Activated CD4-positive, CD25-positive, alpha-beta regulatory T cell (primary cell): ENCODE measurements at places on chromosomes 5 and 9.

DNA sequence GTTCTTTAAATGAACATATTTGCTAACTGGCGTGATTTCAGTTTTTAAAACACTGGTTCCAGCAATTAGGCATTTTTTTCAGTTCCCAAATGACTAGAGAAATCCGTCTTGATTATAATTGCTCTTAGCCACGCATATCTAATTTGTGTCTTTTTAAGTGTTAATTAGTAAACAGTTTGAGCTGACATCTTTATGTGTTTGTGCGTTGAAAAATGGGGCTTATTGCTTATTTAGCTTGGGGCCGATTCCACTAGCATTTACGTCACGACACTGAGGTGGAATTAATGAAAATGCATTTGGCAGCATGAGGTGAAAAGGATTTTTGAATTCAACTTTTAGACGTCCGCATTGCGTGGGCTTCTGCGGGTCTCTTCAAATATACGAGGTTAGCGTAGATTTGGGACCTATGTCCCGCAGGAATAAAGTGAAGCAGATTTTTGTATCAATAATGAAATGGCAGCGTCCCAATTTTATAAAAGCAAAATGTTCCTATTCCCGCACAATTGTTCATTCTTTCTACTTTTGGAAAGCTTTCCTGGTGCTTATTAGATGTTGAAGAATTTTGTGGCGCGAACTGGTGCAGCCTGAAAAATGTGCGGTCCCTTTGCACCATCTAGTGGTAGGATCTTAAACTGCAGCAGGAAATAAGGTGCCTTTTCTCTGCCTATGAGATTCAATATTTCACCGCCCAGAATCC is 122.7 kb upstream of the LMX1B start:
- no peak for DNase-seq

GRCh38 chr5:160457252-160457651 is 35.6 kb downstream of the PTTG1 start:
- no peak for DNase-seq

- DNase-seq = no peak
Observed at GRCh38 chr5:149348518-149348917, 3.2 kb downstream of the GRPEL2 start.

DNA sequence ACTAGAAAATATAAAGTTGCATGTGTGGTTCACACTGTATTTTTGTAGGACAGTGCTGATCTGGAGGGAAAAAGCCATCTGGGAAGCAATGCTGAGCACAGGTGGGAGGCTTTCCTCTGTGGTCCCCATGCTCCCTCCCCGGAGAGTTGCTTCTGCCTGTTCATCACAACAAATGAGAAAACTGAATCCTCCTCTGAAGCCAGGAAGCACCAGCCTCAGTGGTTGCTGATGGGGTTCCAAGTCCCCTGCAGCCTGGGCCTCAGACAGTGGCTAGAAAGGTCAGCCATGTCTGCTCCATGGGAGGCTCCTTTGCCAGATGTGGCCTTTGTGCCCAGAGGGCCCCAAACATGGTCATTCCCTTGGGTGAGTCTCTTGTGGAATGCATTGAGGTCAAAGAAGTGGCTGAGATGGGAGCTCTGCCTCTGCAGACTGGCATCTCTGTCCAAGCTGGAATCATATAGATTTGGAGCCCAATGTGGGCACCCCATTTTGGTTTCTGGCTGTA is 77.6 kb downstream of the C5orf15 start:
- no peak for DNase-seq

DNA sequence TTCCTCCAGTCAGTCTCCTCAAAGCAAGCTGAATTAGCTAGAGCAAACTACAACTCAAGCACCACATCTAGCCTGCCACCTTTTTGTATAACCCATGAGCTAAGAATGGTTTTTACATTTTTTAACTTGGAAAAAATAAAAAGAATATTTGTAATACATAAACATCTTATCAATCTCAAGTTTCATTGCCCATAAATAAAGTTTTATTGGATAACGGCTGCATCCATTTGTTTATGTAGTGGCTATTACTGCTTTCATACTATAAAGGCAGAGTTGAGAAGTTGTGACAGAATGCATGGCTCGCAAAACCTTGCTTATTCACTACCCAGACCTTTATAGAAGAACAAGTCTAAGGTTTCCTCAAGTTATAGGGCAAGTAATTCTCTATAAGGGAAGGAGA is 95.7 kb downstream of the ELAVL2 start:
- no peak for DNase-seq

GRCh38 chr5:61268871-61269270 is 63.2 kb upstream of the ZSWIM6 start:
- DNase-seq = no peak

DNA sequence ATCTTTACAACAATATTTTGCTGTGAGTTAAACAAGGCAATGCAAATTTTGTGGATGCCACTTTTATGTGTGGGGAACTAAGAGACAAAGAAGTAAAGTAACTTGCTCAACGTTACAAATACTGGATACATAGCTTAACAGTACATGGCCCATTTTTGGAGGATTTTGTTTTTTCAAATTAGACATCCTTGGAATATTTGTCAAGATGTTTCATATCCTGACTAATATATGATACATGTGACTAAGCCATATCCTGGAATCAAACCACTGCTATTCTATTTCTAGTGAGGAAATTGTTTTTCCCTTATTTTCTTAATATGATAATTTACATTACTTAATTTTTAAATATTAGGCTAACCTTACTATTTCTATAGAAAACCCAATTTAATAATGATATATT is 529.8 kb downstream of the DMRTA1 start:
- DNase-seq = no peak

GRCh38 chr5:146520731-146521130 is 4.7 kb upstream of the GPR151 start:
- no peak for DNase-seq

GRCh38 chr5:9691261-9691660 is 61.1 kb upstream of the TAS2R1 start:
- no peak for DNase-seq

- no peak for DNase-seq
Observed at GRCh38 chr5:96279801-96280542, 153.1 kb downstream of the PCSK1 start.

- no peak for DNase-seq
Observed at GRCh38 chr5:7894860-7895259, 25.9 kb downstream of the MTRR start.

DNA sequence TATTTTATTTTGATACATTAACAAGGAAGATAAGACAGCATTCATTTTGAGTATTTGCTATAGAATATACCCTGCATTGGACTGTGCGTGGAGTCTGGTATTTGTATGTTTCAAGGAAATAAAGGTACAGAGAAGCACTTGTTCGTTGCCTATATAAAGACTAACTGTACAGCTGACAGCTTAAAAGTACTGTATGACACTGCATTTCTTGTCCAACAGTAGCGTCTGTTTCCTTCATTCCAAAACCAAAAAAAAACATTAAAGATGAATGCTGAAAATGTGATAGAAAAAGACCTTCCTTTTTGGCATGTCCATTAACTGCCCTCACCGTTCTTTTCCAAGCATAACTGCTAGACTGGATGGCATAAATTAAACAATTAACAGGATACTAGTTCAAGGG is 15.3 kb downstream of the TNFAIP8 start:
- no peak for DNase-seq

DNA sequence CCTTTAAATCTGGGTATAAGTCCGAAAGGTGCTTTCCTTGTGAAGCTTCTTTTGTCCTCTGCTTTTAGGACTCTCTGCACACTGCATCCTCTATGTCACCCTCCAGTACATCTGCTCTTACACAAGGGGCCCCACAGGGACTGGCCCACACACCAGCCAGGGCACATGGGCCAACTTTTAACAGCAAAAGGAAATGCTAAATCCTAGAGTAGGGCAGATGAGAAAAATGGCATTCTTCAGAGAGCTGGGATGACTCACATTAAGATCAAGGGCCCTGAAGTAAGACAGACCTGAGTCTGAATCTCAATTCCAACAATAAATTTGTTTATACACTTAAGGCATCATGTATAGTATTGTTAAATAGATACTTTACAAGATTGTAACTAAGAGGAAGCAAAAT is 40.3 kb upstream of the CDKN2B start:
- no peak for DNase-seq

DNA sequence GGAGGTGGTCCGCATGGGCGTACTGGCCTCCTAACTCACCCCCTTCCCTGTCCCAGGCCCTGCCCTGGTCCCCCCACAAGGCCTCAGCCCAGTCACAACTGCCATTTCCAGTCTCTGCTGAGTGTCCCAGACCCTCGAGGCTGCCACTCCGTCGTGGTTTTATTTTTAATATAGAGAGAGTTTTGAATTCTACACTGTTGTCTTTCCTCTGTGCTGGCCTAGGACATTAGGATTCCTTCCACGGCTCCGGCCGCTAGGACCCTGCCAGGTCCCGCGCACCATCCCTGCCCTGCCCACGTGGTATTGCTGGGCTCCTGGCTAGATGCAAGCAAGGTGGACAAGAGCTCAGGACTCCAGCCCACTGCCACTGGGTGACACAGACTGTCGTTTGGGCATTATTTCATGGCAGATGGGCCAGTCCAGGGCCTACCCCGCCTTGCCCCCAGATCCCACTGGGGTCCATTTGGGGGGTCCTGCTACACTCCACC is 53.3 kb downstream of the SAR1B start:
- no peak for DNase-seq

DNA sequence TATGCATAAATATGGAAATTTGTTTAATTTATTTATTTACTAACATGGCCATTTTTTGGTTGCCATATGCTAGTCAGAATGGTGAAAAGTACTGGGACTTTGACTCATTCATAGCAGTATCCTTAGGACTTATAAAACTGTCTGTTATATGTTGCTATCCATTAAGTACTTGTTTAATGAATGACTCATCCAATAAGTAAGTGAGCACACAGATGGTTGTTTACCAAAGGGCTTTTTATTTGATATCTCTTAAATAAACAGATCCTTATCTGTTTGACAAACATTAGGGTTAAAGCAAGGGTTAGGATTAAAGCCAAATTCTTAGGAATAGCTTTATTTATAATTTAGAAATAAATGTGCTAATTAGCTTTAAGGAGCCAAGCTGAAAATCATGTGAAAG is 183.4 kb downstream of the FBXO4 start:
- DNase-seq = no peak

- no peak for DNase-seq
Observed at GRCh38 chr5:943918-944620, 51.4 kb downstream of the TRIP13 start.

- no peak for DNase-seq
Observed at GRCh38 chr5:92874790-92875189, 706.2 kb downstream of the NR2F1-AS1 start.

GRCh38 chr5:57501414-57502201 is 19.0 kb upstream of the ACTBL2 start:
- DNase-seq = no peak

- no peak for DNase-seq
Observed at GRCh38 chr5:167232675-167233311, 1058.7 kb upstream of the WWC1 start.

GRCh38 chr9:37485389-37486255 is at the start of gene POLR1E:
Gene POLR1E (plus strand): TSS chr9:37485948. CDS start chr9:37486048, 100 bp downstream.
- DNase-seq = peak; percentile 93

DNA sequence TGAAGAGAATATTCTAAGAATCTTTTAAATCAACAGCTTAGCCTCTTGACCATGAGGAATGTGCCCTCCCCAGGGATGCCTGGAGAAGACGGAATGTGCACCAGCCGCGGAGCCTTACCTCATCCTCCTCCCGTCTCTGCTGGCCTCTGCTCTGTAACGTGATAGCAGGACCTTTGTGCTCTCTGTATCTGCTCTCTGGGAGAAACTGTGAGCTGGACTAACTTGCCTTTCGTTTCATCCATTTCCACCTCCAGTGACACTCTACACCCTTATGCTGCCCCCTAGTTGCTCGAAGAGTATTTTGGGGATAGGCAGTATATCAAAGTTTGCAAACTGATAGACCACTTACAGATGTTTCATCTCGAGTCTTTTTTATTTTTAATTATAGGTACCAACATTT is 141.4 kb downstream of the NPR3 start:
- DNase-seq = no peak

DNA sequence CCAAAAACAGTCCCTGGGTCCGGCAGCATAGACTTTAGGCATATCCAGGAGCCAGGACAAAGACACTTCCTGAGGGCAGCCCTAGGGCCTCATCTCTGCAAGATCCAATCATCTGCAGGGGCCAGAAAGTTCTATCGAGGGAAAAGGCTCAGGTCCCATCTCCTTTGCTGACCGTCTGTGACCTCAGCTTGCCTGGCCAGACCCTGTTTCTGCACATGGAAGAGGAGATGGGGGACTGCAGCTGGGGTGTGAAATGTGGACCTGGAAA is 51.0 kb upstream of the FCN1 start:
- DNase-seq = no peak

DNA sequence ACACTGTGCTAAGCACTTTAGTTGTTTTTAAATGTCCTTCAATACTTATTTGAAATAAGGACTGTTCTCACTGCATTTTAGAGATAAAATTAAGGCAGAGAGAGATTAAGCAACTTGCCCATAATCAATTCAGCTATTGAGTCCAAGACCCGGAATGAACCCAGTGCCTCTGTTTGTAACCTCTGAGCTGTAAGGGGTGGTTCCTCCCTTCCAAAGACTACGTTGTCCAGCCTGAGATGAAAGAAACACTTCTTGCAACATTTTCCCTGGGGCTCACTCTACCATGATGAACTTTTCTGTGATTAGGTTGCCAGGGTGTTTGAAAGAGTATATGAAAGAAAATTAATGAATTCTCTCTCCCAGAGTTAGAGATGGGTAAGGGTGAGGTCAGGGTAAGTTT is 22.0 kb upstream of the MAP1B start:
- no peak for DNase-seq

DNA sequence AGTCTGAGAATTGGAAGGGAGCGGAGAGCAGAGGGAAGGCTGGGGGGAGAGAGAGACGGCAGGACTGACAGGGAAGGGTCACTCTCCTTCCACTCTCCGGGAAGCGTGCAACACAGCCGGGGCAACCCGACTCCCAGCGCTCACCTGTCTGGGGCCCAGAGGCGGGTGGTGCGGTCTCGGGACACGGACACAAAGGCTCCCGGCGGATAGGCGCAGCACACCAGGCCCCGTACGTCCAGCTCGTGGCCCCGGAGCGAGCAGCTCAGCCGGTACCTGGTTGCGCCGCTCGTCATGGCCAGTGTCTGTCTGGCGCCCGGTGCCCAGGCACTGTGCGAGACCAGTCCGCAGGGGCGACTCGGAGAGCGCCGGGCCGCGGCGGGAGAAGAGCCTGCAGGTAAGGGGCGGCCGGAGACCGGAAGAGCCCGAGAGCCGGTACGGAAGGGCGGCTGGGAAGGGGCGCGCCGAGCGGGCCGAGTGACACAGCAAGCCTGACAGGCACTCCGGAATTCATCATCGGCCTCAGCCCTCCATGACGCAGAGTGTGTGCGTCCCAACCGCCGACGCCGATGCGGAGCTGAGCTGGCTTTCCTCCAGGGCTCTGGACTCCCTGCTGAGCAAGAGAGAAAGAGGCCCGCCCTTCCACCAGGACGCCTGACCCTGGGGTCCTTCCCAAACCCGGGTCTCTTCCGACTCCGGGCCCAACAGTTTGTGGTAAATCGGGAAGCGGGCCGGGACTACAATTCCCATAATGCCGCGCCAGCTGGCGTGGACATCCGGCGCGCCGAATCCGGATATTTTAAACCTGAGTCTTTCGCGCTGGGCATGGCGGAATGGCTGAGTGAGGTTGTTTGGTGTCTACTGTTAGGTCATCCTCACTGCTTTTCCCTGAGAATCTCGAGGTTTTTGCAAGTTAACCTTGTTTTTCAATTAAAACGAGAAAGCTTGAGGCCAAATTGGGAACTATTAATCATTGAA is at the start of gene PLAA:
PLAA (minus strand) TSS at position 490 of the 975 bp plus-strand sequence; CDS start at position 293, 197 bp downstream.
- peak; percentile 74 for DNase-seq
